ENCODE measurements at places on chromosomes 3 and 15.

DNA sequence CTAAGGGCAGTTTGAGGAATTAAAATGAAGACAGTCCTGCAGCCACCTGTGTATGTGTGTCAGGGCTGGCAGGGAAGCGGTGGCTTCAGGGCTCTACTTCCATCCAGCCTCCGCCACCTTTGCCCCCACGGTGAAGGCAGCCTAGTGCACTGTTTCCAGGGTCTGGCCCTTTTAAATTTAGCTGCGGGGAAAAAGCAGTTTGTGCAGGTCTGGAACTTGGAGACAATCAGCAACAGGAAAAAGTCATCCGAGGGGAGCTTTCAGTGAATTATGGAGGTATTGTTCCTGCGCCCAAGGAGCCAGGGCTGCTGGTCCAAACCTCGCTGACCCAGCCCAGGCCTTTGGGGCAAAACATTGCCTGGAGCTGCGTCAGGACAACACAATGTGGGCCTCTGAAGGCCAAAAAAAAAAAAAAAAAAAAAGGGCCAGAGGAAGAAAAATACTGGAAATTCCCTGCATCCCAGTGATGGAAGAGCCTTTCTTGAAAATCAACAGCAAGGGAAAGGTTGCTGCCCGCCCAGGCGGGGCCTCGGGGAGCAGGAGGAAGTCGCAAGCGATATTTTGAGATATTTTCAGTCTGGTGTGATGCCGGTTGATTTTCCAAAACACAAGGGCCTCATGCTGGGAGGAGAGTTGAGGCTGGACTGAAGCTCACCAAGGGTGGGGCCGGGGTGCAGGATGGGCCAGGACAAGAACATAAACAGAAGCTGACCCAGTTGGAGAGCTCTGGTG is 25.5 kb upstream of the FGD5 start:
- no peak for DNase-seq

- no peak for DNase-seq
Observed at GRCh38 chr3:42696356-42697288, 6.0 kb downstream of the HHATL start.

GRCh38 chr15:95910643-95911212 is 419.8 kb upstream of the NR2F2 start:
- DNase-seq = no peak

DNA sequence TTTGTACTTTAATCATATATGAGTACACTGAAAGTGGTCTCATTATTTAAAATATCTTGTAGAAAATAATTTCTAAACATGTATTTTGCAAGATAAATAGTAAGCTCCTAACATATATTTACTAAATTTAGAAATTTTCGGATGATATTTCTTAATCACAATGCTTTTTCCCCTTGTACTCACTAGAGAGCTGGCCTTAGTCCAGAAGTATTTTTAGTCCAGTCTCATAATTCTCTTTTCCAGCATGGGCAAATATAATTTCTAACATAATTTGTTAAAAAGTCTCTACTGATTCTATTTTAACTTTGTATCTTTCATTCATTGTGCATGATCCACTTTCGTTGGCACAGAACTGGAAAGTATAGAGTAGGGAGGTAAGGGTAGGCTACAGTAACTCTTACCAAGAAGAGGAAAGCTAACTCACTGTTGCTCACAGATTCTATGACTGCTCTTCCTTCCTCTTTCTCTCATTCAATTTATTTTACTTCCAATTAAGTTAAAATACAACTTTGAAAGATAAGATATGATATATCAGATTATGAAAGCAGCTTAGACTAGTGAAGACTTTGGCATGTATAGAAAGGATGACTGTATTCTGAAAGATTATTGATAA is 39.3 kb downstream of the FGF7 start:
- DNase-seq = no peak

- DNase-seq = no peak
Observed at GRCh38 chr3:11136830-11137626, 17.3 kb upstream of the HRH1 start.

DNA sequence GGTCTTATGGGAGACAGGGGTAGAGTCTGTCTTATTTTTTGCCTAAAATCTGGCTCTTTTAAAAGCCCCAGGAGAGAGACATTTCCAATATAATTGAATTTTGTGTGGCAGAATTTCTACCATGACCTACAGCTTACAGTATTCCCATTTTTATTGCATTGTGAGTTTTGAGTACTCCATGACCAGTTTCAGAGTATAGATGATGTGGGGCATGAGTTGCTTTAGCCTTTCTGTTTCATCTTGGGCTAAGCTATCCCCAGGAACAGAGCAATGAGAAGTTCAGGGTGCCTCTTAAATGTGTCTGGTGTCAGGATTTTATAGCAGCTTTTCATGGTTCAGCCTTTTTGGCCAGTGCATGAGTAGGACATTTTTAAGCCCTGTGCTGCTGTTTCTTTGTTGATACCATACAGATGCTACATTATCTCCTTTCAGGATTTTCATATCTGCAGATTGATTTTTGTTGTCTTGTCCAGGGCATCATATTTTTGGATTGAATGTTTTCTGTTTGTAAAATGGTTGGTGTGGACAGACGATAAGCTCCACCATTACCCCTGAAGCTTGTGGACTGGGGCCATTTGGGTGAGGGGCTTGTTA is 3.5 kb downstream of the ABHD2 start:
- DNase-seq = no peak

GRCh38 chr15:82964890-82965289 is 12.4 kb upstream of the HOMER2 start:
- DNase-seq = no peak

DNA sequence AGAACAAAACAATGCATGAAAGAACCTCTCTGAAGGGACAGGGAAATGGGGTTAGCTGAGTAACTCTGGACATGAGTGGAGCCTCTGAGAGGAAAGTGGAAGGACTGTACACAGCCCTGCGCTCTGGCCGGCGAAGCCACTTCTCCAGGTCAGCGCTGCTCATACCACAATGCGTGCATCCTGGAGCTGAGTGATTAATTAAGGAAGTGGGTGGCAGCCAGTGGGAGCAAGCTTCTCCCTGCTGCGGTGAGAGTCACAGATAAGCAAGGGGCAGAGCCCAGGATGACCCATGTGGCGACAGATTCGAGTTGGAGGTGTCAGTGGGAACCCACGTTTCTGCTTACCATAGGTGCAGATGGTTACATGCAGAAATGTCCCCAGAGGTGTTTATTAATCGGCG is 48.0 kb downstream of the KLF15 start:
- DNase-seq = no peak

- DNase-seq = no peak
Observed at GRCh38 chr15:79943820-79944219, 27.2 kb downstream of the BCL2A1 start.

DNA sequence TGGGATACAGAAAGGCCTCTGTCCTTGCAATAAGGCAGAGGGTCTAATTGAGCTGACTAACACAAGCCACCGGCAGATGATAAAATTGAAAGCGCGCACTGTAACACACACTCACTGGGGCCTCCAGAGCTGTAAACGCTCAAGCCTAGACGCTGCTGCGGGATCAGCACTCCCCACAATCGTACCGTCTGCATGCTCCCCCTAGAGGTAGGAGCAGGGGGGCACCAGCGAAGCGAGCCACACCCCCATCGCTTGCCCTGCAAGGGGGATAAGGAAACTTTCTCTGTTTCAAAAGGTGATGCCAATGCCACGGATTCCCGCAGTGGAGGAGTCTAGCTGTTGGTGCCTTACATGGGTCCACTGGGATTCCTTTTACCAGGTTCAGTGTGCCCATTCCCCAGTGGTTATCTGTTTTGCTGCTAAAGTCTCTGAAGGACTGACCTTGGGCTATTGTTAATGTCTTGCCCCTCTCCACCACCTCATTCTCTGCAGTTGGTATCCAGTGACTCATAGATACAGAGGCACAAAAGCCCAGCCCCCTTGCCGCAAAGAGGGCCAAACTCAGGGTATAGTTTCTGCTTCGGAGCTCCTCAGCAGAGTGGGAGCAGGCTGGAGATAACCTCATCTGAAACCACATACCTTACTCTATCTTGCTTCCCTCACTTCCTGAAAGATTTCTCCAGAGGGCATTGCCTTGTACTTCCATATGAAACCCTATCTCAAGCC is 139.3 kb upstream of the KBTBD8 start:
- no peak for DNase-seq

- no peak for DNase-seq
Observed at GRCh38 chr3:24594161-24594560, 99.5 kb upstream of the THRB start.

GRCh38 chr15:35362195-35362829 is 183.7 kb downstream of the DPH6 start:
- no peak for DNase-seq

DNA sequence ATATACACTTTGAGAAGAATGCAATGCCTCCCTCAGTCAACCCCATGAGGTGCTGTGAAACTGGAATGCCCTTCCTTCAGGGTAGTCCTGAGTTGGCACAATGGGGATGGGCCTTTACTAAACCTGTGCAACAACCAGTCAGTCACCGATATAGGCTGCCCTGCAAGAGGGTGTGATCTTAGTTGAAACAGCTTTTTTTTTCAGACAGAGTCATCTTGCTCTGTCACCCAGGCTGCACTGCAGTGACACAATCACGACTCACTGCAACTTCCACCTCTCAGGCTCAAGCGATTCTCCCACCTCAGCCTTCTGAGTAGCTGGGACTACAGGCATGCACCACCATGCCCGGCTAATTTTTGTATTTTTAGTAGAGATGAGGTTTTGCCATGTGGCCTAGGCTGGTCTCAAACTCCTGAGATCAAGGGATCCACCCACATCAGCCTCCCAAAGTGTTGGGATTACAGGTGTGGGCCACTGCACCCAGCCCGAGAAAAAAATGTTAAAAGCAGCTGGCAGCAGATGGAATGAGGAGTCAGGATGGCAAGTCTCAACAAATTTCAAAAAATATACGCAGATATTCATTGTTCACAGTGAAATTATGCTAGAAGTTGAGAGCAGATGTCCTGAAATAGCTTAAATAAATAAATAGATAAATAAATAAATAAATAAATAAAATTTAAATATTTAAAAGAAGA is 31.8 kb downstream of the MYO5A start:
- no peak for DNase-seq

GRCh38 chr3:58588030-58588614 is 10.9 kb upstream of the FAM107A start:
- DNase-seq = no peak

DNA sequence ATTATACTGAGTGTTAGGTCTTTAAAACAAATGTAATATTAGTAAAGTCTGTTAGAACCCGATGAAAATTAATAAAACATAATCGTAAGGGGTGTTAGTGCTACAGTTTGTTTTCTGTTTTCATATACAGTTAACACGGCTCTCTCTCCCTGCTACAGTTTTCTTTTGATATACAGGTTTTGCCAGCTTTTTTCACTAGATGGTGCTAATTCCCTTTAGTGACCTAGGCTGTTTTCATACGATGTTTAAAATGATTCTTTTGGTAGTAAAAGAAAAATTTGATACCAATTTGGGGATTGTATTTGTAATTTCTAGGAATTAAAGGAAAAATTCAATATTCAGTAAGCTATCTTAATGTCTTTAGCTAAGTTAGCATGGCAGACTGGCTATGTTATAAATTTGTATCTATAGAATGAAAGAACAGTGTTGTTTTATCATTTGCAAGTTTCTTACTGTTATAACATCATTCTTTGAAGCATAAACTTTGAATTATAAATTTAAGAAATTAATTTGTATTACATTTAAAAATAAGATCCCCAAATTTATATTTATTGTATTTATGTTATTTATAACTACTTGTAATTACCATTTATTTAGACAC is 11.5 kb downstream of the APH1B start:
- peak; percentile 17 for DNase-seq

DNA sequence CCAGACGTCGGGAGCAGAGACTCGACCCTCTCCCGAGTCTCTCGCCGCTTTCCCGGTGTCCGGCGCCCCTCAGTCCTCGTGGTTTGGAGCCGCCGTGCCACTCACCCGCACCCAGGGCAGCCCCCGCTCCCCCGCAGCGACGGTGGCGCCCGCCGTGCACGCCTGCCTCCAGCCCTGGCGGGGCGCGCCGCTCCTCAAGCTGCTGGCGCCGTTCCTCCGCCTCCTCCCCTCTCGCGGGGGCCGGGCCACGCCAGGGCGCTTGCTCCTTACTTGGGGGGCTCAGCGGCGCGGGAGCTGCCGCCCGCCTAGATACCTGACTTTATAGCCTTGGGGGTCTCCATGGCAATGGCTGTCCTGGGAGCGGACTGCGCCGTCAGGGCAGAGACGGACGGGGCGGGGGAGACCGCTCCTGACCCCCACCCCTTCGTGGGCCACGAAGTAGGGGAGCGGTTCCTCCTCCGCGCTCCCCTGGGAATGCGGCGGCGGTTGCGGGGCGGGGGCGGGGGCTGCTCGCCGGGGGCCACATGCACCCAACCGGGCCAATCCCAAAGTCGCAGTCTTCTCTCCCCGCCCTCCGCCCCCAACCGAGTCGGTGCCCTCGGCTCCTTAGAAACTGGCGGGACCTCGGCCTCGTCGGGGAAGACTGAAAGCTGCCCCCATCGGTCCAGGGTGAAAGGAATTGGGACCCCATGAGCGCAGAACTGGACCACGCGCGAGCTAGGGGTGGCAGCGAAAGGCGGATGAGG is at the start of gene ANKRD63:
Gene ANKRD63 (minus strand): TSS at position 196 of the 746 bp plus-strand sequence. CDS start 478 bp downstream, outside the sequence.
- no peak for DNase-seq

GRCh38 chr15:55970286-55970685 is 23.1 kb downstream of the NEDD4 start:
- no peak for DNase-seq

DNA sequence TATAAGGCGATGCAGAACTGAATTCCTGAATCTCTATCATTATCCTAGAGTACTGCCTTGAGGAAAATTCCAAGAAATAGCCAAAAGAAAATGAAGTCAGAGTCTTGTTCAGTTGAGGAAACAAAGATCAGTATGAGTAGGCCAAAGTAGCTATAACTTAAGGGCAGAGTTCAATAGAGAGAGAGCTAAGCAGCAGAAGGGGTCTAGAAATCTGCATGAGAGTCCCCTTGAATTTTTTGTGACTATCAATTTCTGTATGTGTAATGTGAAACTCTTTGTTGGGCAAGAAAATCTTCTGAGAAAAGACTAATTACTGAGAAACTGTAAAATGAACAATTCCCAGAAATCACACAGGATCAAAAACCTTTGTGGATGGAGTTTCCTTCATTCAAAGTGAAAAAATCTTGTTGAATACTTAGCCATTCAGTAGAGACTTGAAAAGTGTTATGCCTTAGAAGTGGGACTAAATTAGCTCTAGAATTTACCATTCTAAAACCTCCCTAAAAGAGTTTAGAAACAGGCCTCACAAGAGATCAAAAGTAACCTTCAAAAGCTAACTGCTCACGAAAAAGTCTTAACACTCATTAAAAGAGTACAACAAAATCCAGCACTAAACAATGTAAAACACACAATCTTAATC is 43.1 kb upstream of the FNDC3B start:
- no peak for DNase-seq

GRCh38 chr15:60647246-60647645 is 168.3 kb upstream of the ICE2 start:
- no peak for DNase-seq

- no peak for DNase-seq
Observed at GRCh38 chr3:109678600-109678999, 341.3 kb upstream of the DPPA4 start.

DNA sequence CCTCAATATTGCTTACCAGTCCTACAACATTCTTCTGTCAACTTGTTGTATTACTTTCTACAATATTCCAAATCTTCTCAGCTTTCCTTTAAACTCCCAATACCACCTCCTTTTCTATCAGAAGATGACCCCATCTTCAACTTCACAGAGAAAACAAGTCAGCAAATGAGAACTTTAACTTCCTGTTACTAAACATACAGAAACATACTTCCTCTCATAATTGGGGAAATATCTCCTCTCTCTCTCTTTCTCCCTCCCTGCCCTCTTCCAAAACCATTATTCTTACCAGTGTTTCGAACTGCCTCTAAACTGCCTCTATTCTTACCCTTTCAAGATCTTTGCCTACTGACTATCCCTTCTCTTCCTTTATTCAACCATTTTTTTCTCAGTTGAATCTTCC is 1.8 kb upstream of the SNAP23 start:
- no peak for DNase-seq

All from NCI-H187 treated with DMSO at 0.1 percent for 48 hours (cell line).